ENCODE measurements at places on chromosomes 2 and 18. TPM values are rescaled to one million over a fixed set of nuclear protein-coding genes. Genes with fewer than 3 reads are reported as not detected.
A peak's percentile ranks its signal among the peaks of the same experiment; 100 is the strongest.

DNA sequence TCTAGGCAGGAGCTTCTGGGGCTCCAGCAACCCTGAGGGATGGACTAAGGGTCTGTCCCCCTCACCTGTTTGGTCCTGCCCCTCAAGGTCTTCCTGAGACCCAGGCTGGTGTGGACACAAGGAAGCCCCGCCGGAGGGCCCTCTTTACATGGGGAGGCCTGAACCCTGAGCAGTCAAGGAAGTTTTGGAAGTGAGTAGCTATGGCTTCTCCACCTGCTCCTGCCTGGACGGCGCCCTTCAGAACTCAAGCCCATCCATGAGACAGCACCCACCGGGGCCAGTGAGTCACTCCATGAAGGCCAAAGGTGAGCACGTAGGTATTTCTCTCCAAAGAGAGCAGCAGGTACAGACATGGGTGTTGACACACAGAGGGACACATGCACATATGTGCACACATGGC lies 98.2 kb upstream of the CTDP1 start:
- H3K27ac ChIP-seq, result no peak overlapping the region
- no peaks in the 10 kb centered on the region for H3K36me3 ChIP-seq
- peaks cover 1% of the 10 kb centered on the region for H3K4me1 ChIP-seq
- no peak overlapping the region for H3K4me3 ChIP-seq
- no peak for DNase-seq
- H3K27me3 ChIP-seq, result no peaks in the 10 kb centered on the region

The POTEJ gene
- not detected for total RNA-seq

- H3K27ac ChIP-seq, result peak overlapping the region; percentile 18
- no peaks in the 10 kb centered on the region for H3K36me3 ChIP-seq
- no peak for DNase-seq
- peaks cover 12% of the 10 kb centered on the region for H3K4me1 ChIP-seq
- no peaks in the 10 kb centered on the region for H3K27me3 ChIP-seq
Observed at GRCh38 chr2:45669032-45669486, 17.6 kb downstream of the PRKCE start.

- peaks cover 12% of the 10 kb centered on the region for H3K4me1 ChIP-seq
- no peak overlapping the region for H3K27ac ChIP-seq
- DNase-seq, result no peak
- H3K27me3 ChIP-seq, result no peaks in the 10 kb centered on the region
- peaks cover 55% of the 10 kb centered on the region for H3K36me3 ChIP-seq
Observed at GRCh38 chr18:79917169-79917852, 34.1 kb downstream of the SLC66A2 start.

DNA sequence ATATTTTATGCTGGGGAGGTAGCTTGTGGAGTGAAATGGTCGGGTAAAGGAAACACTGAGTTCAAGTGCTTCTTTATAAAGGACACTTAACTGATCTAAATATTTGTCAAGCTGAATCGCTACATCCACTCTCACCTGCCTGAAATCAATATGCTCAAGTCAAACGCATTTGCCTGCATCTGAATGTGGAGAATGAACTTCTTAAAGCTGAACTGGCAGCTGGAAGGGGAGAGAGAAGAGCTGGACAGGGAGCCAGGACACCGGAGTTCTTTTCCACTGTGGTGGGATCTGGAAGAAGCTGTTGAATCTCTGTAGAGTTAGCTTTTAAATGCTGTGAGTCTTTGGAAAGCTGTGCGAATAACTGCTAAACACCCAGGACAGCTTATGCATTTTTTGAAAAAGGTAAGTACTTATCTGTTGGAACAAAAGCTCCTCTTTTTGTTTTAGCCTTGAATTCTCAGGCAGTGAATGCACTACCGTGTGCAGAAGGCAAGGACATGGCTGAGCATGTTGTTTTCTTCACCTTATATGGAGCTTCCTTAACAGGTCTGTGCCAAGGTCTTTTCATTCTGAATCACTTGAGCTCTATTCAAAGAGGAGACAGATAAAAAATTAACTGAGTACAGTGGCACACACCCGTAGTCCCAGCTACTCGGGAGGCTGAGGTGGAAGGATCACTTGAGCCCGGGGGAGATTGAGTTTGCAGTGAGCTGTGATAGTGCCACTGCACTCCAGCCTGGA lies 74.2 kb upstream of the KLF7 start:
- peaks cover 4% of the 10 kb centered on the region for H3K36me3 ChIP-seq
- peak overlapping the region; percentile 84 for H3K27ac ChIP-seq
- H3K4me1 ChIP-seq, result peaks cover 36% of the 10 kb centered on the region

GRCh38 chr18:8844721-8845148 lies 139.4 kb downstream of the MTCL1 start:
- H3K4me1 ChIP-seq, result no peaks in the 10 kb centered on the region
- H3K27ac ChIP-seq, result no peak overlapping the region
- no peaks in the 10 kb centered on the region for H3K27me3 ChIP-seq
- no peaks in the 10 kb centered on the region for H3K36me3 ChIP-seq
- H3K4me3 ChIP-seq, result no peak overlapping the region

The INSIG2 gene
- 51.6 TPM for total RNA-seq
